Neural progenitor cell (in vitro differentiated cells): ENCODE measurements at places on chromosomes 1 and 21.
A peak's percentile ranks its signal among the peaks of the same experiment; 100 is the strongest.

DNA sequence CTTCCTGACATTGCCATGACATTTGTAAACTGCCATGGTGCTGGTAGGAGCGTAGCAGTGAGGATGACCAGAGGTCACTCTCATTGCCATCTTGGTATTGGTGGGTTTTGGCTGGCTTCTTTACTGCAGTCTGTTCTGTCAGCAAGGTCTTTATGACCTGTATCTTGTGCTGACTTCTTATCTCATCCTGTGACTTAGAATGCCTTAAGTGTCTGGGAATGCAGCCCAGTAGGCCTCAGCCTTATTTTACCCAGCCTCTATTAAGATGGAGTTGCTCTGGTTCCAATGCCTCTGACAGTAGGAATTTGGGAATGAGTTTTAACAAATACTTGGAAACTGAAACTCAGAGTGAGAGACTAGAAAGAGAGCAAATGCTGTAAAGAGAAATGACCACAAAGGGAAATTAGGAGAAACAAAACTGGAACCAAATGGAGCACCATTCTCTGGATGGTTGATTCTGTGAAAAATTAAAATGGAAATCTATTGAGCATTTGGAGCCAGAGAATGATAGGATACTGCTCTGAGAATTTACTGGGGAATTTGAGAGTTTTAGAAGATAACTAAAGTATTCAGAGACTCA, 50.1 kb upstream of the RHOU start:
- no peaks in the 10 kb centered on the region for H3K36me3 ChIP-seq
- no peaks in the 10 kb centered on the region for H3K4me1 ChIP-seq
- H3K27ac ChIP-seq, result no peak overlapping the region
- H3K27me3 ChIP-seq, result no peaks in the 10 kb centered on the region
- no peak overlapping the region for H3K4me3 ChIP-seq

DNA sequence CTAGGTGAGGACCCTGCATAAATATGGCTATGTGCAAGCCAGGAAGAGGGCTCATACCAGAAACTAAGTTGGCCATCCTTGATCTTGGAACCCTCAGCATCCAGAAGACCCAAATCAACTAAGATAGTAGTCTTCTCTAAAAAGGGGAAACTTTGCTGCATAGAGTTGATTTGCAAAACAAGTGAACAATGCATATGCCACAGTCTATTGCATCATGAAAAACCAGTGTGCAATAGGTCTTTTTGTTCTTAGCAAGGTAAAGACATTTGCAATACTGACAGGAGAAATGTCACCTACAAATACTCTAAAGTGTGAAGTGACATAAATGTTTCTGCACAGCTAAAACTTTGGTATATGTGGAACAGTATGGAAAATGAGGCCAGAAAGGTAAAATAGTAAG, 2.0 kb upstream of the IFI16 start:
- no peak for DNase-seq
- H3K27ac ChIP-seq, result no peak overlapping the region
- H3K4me3 ChIP-seq, result no peak overlapping the region
- H3K4me1 ChIP-seq, result peaks cover 22% of the 10 kb centered on the region
- no peaks in the 10 kb centered on the region for H3K27me3 ChIP-seq
- H3K36me3 ChIP-seq, result no peaks in the 10 kb centered on the region

DNA sequence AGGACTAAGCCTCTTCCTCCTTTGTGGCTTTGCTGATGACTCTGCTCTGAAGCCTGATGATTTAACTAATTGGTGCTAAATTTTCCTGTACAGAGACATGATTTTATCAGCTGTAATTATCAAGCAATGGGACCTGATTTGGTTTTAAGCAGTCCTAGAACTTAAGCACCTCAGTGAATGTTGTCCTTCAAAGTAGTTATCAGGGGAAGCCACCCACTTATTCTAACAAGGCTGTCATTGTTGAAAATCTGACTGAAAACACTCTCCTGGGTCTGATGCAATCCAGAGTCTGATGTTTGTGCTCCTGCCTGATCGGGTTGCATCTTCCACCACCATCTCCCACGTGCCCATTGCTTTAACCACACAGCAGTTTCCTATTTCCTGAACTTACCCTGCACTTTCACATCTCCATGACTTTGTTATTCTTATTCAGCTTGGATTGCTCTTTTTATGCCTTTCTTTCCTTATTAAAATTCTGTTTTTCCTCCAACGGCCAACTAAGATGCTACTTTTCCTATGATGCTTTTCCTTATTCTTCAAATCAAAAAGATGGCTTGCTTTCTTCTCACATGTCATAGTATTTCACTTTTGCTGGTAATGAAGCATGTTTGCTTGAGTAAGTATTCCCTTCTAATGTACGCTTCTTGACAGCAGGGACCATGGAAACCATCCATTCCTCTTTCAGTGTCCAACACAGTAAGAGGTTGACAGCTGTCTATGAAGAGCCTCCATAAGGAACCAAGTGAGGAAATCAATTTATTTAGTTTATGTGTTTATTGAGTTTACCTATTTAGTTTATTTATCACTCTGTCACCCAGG, 55.0 kb downstream of the S1PR1 start:
- no peaks in the 10 kb centered on the region for H3K27me3 ChIP-seq
- H3K36me3 ChIP-seq, result no peaks in the 10 kb centered on the region
- peaks cover 7% of the 10 kb centered on the region for H3K4me1 ChIP-seq
- H3K27ac ChIP-seq, result no peak overlapping the region
- H3K4me3 ChIP-seq, result no peak overlapping the region

DNA sequence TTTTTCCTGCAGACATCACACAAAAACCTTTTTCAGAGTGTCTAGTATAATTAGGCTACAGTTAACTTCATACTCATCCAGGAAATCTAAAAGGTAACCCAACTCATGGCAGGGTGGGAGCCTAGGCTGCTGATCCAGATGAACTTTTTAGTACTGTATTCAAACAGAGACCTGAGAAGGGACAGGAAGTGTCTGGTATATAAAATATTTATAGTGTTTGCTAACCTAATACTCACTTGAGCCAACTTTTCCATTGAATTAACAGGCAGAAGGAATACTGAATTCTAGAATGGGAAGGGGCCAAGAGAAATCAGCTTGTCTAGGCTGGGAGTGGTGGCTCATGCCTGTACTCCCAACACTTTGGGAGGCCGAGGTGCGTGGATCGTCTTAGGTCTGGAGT, 22.2 kb upstream of the NKAIN1 start:
- no peak overlapping the region for H3K27ac ChIP-seq
- no peak overlapping the region for H3K4me3 ChIP-seq
- no peaks in the 10 kb centered on the region for H3K27me3 ChIP-seq
- H3K4me1 ChIP-seq, result peaks cover 15% of the 10 kb centered on the region
- no peak for DNase-seq
- peaks cover 25% of the 10 kb centered on the region for H3K36me3 ChIP-seq

- peaks cover 2% of the 10 kb centered on the region for H3K4me1 ChIP-seq
- peak; percentile 14 for DNase-seq
- H3K27ac ChIP-seq, result no peak overlapping the region
- H3K4me3 ChIP-seq, result no peak overlapping the region
- no peaks in the 10 kb centered on the region for H3K36me3 ChIP-seq
Observed at GRCh38 chr21:18443085-18443484, 39.5 kb upstream of the TMPRSS15 start.

- no peak overlapping the region for H3K27ac ChIP-seq
- H3K36me3 ChIP-seq, result no peaks in the 10 kb centered on the region
- no peaks in the 10 kb centered on the region for H3K4me1 ChIP-seq
- H3K27me3 ChIP-seq, result no peaks in the 10 kb centered on the region
- DNase-seq, result peak; percentile 64
Observed at GRCh38 chr1:115506924-115507589, 134.7 kb upstream of the VANGL1 start.

- H3K4me1 ChIP-seq, result peaks cover 40% of the 10 kb centered on the region
- no peaks in the 10 kb centered on the region for H3K36me3 ChIP-seq
- H3K27me3 ChIP-seq, result peaks cover 55% of the 10 kb centered on the region
- H3K27ac ChIP-seq, result no peak overlapping the region
Observed at GRCh38 chr1:67647814-67648358, 37.1 kb upstream of the GADD45A start.

DNA sequence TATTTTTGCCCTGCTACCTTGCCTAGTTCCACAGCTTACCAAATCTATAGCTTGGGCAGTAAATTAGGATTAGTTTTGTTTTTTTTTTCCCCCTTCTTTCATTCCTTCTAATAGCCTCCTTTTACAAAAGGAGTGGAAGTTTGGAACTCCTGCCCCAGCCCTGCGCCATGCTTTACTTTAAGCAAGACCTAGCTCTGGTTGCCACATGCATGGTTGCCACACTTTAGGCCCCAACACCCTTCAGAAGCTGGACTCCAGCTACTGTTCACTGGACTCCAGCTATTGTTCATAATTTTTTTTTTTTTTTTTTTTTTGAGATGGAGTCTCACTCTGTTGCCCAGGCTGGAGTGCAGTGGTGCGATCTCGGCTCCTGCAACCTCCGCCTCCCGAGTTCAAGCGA, 115.8 kb downstream of the NR5A2 start:
- H3K4me3 ChIP-seq, result no peak overlapping the region
- H3K27me3 ChIP-seq, result no peaks in the 10 kb centered on the region
- H3K36me3 ChIP-seq, result no peaks in the 10 kb centered on the region
- no peak overlapping the region for H3K27ac ChIP-seq

DNA sequence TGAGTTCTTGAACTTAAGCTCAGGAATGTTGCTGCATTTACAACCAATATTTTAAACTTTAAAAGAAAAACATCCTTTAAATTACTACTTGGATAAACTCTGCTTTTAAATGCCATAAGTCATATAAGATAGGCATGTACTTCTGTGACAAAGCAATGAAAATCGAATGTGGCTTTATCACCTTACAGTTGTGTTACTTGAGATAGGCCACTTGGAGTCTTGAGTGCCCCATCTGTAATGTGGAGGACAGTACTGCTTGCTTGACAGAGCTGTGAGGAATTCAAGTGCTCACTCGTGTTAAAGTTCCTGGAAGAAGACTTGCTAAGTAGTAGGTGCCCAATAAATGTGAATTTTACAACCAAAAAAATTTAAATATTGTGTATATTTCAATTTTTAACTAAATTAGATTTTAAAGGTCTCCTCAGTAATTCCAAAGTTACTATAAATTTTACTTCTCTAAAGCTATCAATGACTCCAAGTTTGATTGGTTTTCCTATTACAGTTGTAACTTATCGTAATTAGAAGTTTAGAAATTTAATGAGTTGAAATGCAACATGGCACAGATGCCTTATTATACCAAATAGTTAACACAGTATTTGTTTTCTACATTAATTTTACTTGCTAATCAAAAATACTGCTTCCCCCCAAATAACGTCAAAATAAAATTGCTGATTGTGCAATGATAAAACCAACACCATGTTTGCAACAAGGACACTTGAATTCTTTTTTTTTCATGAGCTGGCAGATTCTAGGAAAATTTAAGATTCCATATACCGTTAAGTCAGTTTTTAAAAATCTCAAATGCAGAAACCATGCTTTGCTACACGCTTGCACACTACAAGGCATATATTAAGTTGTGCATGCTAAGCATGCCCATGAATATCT, 21.8 kb downstream of the PSMB2 start:
- H3K4me1 ChIP-seq, result peaks cover 5% of the 10 kb centered on the region
- H3K27me3 ChIP-seq, result no peaks in the 10 kb centered on the region

DNA sequence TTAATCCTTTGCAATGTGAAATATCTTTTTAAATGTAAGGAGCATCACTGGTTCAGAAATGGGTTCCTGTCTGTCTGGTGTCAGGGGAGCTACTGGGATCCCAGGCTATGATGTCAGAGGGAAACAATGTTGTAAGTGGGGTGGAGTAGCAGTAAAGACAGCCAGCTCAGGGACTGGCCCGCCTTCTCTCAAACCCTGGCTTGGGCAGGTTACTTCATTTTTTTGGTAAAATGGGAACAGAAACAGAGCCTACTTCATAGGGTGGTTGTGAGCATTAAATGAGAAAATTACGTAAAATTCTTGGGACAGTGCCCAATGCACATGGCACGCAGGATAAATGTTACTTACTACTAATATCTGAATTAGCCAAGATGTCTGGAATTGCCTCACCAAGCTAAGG, 30.7 kb upstream of the IL20 start:
- no peaks in the 10 kb centered on the region for H3K27me3 ChIP-seq
- no peak for DNase-seq

DNA sequence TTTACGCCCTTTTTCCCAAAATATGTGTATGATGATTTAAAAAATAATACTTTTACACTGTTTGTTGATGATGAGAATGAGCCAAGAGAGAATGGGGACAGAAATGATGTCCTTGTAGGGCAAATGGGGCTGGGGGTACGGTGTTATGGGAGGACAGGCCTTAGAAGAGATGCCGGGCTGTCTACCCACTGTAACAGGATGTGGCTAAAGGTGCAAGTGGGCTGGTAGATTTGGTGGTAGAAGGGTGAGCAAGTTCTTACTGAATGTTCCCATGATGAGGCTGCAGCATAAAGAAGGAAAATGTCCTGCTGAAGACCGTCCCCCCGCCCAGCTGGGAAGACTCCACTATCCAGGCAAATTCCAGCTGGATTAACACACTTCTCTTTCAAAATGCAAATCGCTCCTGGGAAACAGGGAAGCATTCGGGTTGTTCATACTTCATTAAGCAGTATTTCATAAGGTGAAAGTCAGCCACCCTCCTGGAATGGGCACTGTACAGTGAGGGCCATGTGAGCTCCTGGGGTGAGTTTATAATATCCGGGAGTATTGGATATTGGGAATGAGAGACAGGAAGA, 14.0 kb downstream of the GPA33 start:
- no peaks in the 10 kb centered on the region for H3K36me3 ChIP-seq
- H3K4me3 ChIP-seq, result no peak overlapping the region
- DNase-seq, result peak; percentile 44
- peaks cover 8% of the 10 kb centered on the region for H3K4me1 ChIP-seq
- H3K27ac ChIP-seq, result no peak overlapping the region

GRCh38 chr1:150397392-150398032, 33.6 kb downstream of the RPRD2 start:
- no peaks in the 10 kb centered on the region for H3K4me1 ChIP-seq
- H3K36me3 ChIP-seq, result no peaks in the 10 kb centered on the region
- no peak for DNase-seq
- H3K27me3 ChIP-seq, result no peaks in the 10 kb centered on the region
- no peak overlapping the region for H3K4me3 ChIP-seq
- H3K27ac ChIP-seq, result no peak overlapping the region

DNA sequence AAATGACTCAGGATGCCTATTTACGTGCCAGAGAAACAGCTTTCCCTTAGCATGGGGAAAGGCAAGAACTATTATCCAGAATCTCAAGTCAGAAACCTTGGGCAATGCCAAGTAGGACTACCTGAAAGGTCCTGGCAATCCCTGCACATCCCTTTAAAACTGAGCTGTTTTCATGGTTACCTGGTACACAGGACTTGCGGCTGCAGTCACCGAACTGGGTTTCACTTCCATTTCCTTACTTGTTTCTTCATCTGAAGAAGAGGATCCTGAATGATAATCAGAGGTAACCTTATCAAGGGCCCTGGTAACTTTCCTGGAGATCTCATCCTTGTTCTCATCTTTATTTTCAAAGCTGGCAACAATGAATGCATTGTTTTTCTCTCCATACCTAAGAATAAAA, 14.3 kb downstream of the BTG3 start:
- no peak for DNase-seq
- no peak overlapping the region for H3K4me3 ChIP-seq
- no peak overlapping the region for H3K27ac ChIP-seq
- H3K36me3 ChIP-seq, result peaks cover 41% of the 10 kb centered on the region
- no peaks in the 10 kb centered on the region for H3K4me1 ChIP-seq
- H3K27me3 ChIP-seq, result no peaks in the 10 kb centered on the region

- no peaks in the 10 kb centered on the region for H3K4me1 ChIP-seq
- no peak for DNase-seq
- no peaks in the 10 kb centered on the region for H3K36me3 ChIP-seq
- H3K27ac ChIP-seq, result no peak overlapping the region
Observed at GRCh38 chr1:162629077-162629627, 3.1 kb upstream of the DDR2 start.

GRCh38 chr21:14871861-14872260, 192.9 kb downstream of the NRIP1 start:
- no peaks in the 10 kb centered on the region for H3K27me3 ChIP-seq
- no peaks in the 10 kb centered on the region for H3K36me3 ChIP-seq
- DNase-seq, result no peak
- H3K27ac ChIP-seq, result no peak overlapping the region
